ENCODE measurements at places on chromosomes 5 and 9. TPM values are rescaled to one million over a fixed set of nuclear protein-coding genes. Genes with fewer than 3 reads are reported as not detected.

PRR16 gene
- polyA plus RNA-seq: 1.3 TPM

IL33 gene
- 2.0 TPM for polyA plus RNA-seq

NR2F1 gene
- polyA plus RNA-seq: 1.4 TPM

C1QTNF3 gene
- 0.38 TPM for polyA plus RNA-seq

C5orf22 gene
- polyA plus RNA-seq: 14.9 TPM

FNBP1 gene
- 4.6 TPM for polyA plus RNA-seq

ADRA1B gene
- 0.06 TPM for polyA plus RNA-seq

SEMA6A gene
- 1.5 TPM for polyA plus RNA-seq

PCDHGC4 gene
- not detected for polyA plus RNA-seq

PCDHGB4 gene
- polyA plus RNA-seq: 0.49 TPM

ORM2 gene
- not detected for polyA plus RNA-seq

ROR2 gene
- 0.05 TPM for polyA plus RNA-seq

CCNH gene
- polyA plus RNA-seq: 31.6 TPM

CBY3 gene
- polyA plus RNA-seq: 0.16 TPM

GPX3 gene
- polyA plus RNA-seq: 551 TPM

FLT4 gene
- 2.3 TPM for polyA plus RNA-seq

TICAM2 gene
- 1.3 TPM for polyA plus RNA-seq

NEURL1B gene
- polyA plus RNA-seq: 8.0 TPM

OBP2B gene
- not detected for polyA plus RNA-seq

PDE6A gene
- polyA plus RNA-seq: 0.09 TPM

AK6 gene
- 70.7 TPM for polyA plus RNA-seq

DIMT1 gene
- polyA plus RNA-seq: 15.9 TPM

CACNA1B gene
- polyA plus RNA-seq: not detected

GFI1B gene
- polyA plus RNA-seq: 0.14 TPM
